ENCODE measurements at places on chromosomes 13 and 19.

DNA sequence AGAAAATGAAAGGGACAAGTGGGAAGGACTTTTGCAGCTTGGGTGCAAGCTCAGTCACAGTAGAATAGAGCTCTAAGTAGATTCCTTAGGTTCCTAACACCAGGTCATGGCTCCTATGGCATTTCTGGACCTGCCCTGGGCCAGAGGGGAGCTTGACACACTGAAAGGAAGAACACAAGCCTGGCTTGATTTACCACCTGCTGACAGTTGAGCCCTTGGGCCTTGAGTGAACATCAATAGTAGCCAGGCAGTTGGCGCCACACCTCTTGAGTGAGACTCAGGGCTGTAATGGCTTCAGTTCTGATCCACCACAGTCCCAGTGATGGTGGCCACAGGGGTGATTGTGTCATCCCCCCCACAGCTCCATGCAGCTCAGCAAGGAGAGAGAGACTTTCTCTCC, 221.9 kb upstream of the PCDH17 start:
- no peak for DNase-seq

- DNase-seq = no peak
Measured at GRCh38 chr19:53813996-53814395, 10.1 kb downstream of the NLRP12 start.

DNA sequence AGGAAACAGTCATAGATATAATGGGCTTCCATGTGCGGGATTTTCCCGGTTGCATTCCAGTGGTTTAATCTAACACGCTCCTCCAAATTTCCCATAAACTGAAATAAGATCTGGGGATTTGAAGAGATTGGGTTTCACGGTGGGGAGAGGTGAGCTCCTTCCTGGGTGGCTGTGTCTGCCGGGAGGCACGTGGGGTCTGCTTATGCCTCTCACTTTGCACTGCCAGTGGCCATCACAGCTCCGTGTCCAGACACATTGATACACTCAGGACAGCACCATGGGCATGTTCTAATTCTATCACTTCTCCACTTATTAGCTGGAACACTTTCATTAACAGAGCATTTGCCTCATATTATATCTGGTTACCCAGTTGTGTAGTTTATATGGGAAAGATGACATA, 73.4 kb downstream of the SOX1 start:
- no peak for DNase-seq

GRCh38 chr13:34942732-34943435, 814 bp downstream of the NBEA start:
- peak; percentile 39 for DNase-seq

DNA sequence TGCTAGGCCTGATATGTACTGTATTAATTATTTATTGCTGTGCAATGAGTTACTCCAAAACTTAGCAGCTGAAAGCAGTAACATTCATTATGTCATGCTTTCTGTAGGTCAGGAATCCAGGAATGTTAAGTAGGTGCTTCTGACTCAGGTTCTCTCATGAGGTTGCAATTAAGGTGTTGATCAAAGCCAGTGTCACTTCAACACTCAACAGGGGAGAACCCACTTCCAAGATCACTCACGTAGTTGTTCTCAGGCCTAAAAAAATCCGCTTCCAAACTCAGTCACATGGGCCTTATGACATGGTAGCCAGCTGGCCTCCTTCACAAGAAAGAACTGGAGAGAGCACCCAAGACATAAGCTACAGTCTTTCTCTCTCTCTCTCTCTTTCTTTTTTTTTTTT, 211.1 kb upstream of the NBEA start:
- DNase-seq = no peak

DNA sequence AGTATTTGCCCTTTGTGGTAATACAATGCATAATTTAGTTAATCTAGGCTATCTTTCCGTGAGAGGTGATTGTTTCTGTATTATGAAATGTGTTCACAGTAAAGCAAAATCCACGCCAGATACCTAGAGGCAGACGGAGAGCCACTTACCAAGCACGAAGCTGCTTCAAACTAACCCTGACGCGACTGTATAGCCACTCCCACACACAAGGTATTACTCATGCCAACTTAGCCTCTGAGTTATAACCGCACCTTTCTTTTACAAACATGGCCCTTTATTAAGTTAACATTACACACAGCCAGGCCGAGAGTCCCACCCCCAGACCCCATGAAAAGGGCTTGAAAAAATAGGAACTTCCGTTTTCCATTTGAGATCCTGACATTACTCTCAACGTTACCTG, 185.7 kb downstream of the ABCC4 start:
- no peak for DNase-seq

DNA sequence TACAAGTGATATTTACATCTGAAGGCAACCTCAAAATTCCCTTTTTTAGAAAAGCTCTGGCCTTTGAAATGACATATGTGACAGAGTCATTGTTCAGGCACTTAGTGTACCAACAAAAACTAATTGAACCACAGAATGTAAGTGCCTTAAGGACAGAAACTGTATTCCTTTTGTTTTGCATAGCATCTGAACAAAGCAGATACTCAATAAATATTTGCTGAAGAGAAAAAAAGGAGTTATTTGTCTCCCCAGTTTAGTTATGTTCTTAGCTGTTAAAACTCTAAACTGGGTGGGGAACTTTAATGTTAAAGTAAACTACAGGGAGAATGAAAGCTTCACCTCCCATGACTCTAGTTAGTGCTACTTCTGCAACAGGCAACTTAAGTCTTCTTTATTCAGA, 56.8 kb upstream of the KLF5 start:
- no peak for DNase-seq

- no peak for DNase-seq
Measured at GRCh38 chr13:33262997-33263396, 22.6 kb downstream of the STARD13 start.

DNA sequence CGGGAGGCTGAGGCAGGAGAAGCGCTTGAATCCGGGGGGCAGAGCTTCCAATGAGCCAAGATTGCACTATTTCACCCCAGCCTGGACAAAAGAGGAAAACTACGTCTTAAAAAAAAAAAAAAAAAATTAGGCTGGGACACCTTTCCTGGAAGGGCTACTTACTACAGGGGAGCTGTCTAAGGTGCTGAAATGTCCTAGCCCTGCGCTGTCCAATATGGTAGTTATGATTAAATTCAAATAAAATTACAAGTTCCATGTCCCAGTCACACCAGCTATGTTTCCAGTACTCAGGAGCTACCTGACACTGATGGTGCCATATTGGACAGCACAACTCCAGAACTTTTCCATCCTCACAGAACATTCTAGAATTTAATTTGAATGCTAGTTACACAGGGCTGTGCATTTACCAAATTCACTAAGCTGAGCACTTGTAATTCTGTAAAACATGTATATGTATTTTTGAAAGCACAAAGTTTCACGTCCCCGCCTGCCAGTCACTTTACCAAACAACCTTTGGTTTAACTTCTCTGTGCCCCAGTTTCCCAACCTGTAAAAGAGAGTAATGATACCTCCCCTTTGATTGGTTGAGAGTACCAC, 9.2 kb upstream of the ZSCAN22 start:
- DNase-seq = no peak

DNA sequence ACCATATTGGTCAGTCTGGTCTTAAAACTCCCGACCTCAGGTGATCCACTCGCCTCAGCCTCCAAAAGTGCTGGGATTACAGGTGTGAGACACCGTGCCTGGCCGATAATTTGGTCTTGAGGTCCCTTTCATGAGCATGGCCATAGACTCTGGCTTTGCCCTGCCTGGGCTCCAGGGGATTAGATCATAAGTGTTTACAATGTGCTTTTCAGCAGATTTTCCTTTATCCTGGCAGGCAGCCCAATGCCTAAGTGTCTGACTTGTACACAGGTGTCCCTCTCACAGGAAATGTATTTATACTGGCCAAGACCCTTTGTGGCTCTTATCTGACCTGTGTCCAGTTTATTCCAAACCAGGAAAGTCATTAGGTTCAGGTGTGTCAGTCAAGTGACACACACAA, 15.9 kb downstream of the BCAM start:
- no peak for DNase-seq

- DNase-seq = no peak
Measured at GRCh38 chr13:49604570-49604969, 19.2 kb upstream of the RCBTB1 start.

DNA sequence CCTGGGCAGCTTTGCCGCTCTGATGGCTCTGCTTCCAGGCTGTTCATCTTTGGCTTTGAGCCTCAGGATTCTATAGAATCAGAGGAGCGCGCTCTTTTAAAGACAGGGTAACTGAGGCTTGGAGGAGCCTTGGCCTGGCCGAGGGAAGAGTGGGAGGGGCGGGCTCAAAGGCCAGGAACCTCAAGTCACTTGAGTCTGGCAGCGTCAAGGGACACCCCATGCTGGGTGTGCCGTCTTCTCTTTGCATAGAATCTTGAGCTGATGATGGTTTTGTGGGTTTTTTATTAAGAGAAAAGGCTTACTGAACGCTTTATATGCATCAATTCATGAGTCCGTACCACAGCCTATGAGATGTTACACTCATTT, 1.1 kb downstream of the PGLS start:
- DNase-seq = no peak

DNA sequence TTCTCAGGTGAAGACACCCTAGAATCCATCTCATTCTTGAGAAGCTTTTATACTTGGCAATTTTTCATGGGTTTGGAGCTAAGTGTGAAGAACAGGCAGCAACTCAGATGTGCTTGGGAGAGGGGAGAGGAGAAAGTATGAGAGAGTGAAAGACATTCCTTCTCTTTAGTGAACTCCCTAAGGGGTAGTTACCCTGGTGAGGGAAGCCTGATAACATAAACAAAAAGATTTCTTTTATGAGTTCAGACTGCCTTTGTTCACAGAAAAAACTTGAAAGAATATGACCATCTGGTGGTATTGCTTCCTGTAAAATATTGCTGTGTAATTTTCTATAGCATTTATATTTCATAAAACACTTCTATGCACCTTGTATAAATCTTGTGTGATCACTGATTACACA, at the start of gene STOML3:
Gene STOML3 (minus strand): TSS at position 139 of the 400 bp plus-strand sequence. CDS start 110 bp downstream, at position 29.
- DNase-seq = no peak

Measured in activated T-cell treated with anti-CD3 and anti-CD28 coated beads, Interleukin-2, amount 50 U/mL, for 24 hours (primary cell).